ENCODE measurements at places on chromosomes 6 and 20. TPM values are rescaled to one million over a fixed set of nuclear protein-coding genes. Genes with fewer than 3 reads are reported as not detected.
A peak's percentile ranks its signal among the peaks of the same experiment; 100 is the strongest.

GRCh38 chr6:90146921-90147649 lies 149.6 kb downstream of the BACH2 start:
- DNase-seq: no peak
- H3K27me3 ChIP-seq: no peaks in the 10 kb centered on the region
- H3K36me3 ChIP-seq: no peaks in the 10 kb centered on the region

The TMEM244 gene
- total RNA-seq: not detected

GRCh38 chr6:111691345-111692225 lies 85.9 kb upstream of the TRAF3IP2 start:
- H3K36me3 ChIP-seq: no peaks in the 10 kb centered on the region
- H3K27me3 ChIP-seq: no peaks in the 10 kb centered on the region
- H3K4me3 ChIP-seq: no peak overlapping the region
- H3K4me1 ChIP-seq: peaks cover 20% of the 10 kb centered on the region
- peak overlapping the region; percentile 47 for H3K27ac ChIP-seq

The SLC17A2 gene
- 7.7 TPM for total RNA-seq

The C20orf204 gene
- 0.57 TPM for total RNA-seq

- H3K27me3 ChIP-seq: no peaks in the 10 kb centered on the region
- peak overlapping the region; percentile 40 for H3K27ac ChIP-seq
- H3K4me1 ChIP-seq: peaks cover 10% of the 10 kb centered on the region
- H3K4me3 ChIP-seq: no peak overlapping the region
Measured at GRCh38 chr20:44450281-44450889, 25.3 kb upstream of the TTPAL start.

DNA sequence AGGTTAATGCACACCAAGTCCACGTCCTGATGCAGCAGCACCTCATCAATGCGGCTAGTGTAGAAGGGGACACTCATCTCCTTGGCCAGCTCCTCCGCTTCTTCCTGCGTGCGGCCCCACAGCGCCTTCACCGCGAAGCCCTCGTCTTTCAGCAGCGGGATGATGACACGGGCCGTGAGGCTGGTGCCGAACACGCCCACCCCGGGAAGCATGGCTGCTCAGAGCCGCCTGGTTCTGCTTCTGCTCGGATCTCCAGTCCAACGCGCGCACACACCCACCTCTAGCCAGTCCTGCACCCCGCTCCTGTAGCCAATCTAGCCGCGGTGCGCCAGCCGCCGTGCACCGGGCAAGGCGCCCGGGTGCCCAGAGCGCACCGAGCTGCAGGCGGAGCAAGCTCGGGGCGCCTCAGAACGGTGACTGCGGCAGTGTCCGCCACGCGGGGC lies 700 bp downstream of the GFOD1 start:
- peak overlapping the region; percentile 81 for H3K4me3 ChIP-seq
- H3K27me3 ChIP-seq: peaks cover 21% of the 10 kb centered on the region
- DNase-seq: peak; percentile 60
- no peaks in the 10 kb centered on the region for H3K36me3 ChIP-seq
- H3K27ac ChIP-seq: peak overlapping the region; percentile 75

GRCh38 chr6:2820415-2820814 lies 21.2 kb downstream of the SERPINB1 start:
- no peaks in the 10 kb centered on the region for H3K27me3 ChIP-seq
- H3K4me3 ChIP-seq: no peak overlapping the region
- H3K27ac ChIP-seq: no peak overlapping the region
- DNase-seq: no peak

DNA sequence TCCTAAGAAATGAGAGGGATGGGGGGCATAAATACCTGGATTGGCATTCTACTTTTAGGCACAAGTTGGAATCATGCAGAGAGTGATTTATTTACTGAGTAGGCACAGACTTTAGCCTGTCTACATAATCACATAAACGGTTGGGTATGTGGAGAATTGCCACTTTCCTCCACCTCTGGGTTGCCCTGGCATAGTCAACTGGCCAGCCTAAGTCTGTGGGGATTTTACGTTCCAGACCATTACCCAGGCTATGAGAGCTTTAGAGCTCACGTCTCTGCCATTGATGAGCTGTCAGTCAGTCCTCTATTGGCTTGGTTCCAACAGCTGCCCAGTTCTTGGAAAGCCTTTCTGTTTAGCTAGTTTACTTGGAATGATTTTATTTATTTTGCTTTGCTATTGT lies 5.0 kb upstream of the BHLHE23 start:
- peaks cover 11% of the 10 kb centered on the region for H3K4me1 ChIP-seq
- peaks cover 76% of the 10 kb centered on the region for H3K27me3 ChIP-seq
- no peak overlapping the region for H3K27ac ChIP-seq

DNA sequence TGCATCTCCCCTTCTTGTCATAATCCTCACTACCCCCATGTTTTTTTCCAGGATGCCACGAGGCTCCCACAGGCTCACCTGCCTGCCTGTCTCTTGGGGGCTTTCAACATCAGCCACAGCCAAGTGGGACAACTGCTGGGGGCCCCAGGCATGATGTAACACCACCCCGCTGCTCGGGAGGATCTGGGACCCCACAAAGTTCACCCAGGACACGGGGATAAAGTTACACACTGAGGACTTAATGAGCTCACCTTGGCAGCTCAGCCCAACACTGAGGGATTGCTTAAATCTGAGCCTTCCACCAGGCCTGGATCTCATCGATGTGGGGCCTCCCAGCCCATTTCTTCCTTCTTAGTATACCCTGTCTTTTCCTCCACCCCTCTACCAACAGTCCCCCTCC lies 56.4 kb upstream of the NNAT start:
- H3K36me3 ChIP-seq: no peaks in the 10 kb centered on the region
- no peak overlapping the region for H3K27ac ChIP-seq
- H3K4me1 ChIP-seq: no peaks in the 10 kb centered on the region

Measured in hepatocyte (in vitro differentiated cells).